ENCODE measurements at places on chromosomes 1 and 21.

DNA sequence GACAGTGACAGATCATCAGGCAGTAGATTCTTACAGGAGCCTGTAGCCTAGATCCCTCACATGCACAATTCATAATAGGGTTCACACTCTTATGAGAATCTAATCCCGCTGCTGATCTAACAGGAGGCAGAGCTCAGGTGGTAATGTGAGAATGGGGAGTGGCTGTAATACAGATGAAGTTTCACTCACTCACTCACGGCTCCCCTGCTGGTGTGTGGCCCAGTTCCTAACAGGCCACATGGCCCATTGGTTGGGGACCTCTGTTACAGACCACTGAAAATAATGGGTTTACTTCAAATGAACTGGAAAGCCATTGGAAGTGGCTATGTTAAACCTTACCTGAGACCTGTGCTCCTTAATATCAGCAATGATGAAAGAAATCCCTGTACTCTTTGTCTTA is 151.0 kb downstream of the GRIK1 start:
- no peak for DNase-seq

DNA sequence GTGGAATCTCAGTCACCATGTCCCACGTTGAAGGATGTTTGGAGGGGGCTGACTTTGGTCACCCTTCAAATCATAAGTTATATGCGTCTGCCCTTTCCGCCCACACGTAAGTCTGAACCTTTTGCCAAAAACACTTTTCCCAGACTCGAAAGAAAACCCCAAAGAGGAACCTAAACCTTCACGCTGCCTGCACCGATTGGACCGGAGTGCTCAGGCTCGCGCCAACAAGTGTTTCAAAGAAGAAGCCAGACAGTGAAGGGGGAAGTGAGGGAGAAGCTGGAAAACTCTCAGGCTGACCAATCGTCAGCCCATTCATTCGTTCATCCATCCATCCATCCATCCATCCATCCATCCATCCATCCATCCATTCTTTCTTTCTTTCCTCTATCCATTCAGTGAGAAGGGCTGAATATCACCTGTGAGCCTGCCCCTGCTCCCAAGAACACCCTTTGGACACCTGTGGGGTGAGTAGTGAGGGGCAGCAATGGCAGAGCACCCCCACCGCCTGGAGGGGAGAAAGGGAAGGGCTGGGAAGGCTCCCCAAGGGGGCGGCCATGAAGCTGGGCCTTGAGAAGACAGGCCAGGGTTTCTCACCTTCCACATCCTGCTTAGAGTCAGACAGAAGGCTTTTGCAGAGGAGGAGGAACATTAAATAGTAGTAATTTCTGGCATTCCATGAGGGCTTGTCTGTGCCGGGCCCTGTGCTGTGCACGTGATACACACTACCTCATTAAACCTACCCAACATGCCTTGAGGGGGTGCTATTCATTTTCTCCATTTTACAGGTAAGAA is 27.1 kb upstream of the RUNX3 start:
- no peak for DNase-seq

DNA sequence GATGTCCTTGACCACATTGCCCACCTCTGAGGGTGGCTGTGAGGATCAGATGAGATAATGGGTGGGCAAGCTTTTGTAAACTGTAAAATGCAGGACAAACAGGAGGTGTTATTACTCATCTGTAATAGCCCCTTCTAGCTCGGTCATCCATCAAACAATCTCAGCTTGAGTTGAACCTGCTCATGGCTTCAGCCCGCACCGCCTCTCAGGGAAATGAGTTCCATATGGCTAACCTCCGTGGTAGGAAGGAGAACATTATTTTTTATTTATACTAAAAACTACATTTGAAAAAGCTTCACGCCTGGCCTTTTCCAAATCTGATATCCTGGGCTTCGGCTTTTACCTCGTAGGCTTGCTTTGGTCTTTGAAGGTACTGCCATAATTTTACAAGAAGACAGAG is 116.2 kb upstream of the USP24 start:
- no peak for DNase-seq

- no peak for DNase-seq
These were observed 485.7 kb downstream of the NUF2 start for GRCh38 chr1:163807331-163808049.

DNA sequence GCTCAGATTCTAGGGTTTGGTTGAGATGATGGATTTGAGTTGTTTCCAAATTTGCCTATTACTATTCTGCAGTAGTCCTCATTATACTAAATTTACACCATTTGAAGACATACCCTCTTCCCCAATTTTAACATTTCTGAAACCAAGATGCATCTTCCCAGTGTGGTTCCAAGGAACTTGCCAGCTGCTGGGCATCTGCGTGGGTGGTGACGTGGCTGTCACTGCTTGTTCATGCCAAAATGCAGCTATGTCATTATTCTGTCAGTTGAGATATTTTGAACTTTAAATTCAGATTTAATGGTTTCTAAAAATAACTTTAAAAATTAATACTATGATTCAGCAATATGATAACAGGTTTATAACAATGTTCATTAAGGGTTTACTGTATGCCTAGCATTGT is 1.2 kb downstream of the ZFP69 start:
- DNase-seq = no peak

DNA sequence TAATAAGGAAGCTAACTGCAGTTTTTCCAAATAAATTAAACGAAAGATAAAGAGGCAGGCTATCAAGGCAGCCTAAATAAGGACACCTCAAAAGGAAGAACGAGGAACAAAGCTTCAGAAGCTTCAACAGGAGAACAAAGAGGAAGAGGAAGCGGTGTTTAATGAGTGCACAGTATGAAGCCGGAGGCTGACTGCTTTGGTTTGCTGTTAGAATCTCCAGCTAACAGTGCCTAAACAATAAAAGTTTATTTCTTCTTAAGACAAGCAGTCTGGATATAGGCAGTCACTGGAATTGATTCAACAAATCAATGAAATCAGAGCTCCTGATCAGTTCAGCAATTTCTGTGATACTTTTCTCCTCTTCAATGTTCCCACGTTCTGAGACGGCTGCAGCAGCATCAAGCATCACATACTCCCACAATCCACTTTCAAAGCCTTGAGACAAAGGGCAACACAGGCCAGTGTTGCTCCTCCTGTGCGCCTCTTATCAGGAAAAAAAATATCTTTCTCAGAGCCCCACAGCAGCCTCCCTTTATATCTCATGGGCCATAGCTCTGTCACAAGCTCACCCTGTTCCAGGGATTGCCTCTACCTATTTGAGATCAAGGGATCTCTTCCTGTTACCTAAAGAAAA is 365.6 kb upstream of the ST6GALNAC5 start:
- DNase-seq = no peak

- no peak for DNase-seq
These were observed 397.2 kb downstream of the DUSP10 start for GRCh38 chr1:221344693-221345092.

DNA sequence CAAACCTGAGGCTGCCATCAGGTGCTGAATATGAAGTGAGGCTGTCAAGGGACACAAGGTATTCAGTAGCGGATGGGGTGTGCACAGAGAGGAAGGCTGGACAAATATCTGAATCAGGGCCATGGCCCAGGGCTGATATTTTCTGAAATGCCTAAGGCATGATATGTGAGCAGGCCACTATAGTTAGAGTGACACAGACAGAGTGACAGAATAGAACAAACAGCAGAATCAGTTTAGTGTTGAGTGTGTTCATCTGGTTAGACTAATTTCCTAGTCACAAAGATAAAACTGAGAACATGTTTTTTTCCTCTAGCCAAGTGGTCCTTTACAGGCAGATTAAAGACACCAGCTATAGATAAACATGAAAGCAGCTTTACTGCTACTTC is 3.9 kb downstream of the OVAAL start:
- no peak for DNase-seq

DNA sequence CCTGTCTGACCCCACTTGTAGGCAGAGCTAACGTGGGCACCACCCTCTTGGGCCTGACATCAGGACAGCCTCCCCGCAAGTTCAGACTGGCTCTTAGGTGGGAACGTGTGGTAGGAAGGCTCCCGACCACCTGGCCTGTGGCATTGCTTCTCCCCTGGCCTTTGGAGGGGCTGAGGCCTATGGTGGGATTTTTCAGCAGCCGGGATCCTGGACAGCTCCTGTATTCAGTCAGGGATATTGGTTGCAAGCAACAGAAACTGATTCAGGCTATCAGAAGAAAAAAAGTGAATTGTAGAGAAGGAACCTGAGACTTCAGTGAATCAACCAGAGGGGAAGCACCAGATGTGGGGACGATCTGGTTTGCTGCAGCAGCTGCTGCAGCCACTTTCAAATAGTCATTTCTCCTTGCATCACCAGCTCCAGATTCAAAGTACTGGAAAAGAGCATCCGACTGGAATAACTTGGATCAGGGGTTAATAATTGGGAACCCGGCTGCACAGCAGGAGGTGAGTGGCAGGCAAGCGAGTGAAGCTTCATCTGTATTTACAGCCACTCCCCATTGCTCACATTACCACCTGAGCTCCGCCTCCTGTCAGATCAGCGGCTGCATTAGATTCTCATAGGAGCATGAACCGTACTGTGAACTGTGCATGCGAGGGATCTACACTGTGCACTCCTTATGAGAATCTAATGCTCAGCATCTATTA is 5.9 kb downstream of the RNF186 start:
- peak; percentile 47 for DNase-seq

DNA sequence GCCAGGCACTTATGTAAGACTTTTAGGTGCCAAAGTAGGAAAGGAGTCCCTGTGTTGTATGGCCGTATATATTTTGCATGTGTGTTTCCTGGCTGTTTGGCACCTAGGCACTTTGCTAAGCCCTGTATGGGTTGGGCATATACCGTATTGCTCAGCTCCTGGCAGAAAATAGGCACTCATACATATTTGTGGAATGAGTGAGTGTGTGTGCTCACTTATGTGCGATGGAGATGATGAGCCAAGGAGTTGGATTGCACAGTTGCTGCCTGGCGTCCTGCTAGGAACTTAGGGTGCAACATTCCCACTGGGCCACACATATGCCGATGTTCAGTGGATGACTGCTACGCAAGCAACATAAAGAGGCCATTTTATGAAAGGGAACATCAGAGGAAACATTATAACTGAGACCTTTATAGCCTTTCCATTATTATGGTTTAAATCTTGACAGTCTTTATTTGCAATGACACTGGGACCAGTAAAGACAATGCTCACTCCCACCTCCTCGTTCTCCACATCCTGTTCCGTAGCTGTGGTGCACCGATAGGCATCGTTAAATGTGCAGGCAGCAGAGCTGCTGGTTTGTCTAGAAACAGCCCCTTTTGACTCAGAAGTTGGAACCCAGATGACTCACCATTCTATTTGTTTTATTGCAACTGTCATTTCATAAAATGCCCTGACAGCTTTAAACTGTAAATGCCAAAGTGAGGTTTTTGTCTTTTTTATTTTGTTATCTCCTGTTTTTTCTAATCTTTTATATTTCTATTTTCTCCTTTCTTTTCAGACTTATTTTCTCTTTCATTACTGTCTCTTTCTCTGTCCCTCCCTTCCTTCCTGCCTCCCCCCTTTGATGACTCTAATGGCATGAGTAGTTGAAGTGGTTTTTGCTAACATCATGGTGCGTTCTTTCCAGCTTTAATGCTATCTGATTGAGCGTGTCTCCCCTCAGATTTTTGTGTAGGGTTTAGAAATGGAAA is 36.1 kb downstream of the PEX14 start:
- no peak for DNase-seq

GRCh38 chr1:9143250-9143649 is 14.3 kb upstream of the GPR157 start:
- no peak for DNase-seq

GRCh38 chr1:31576201-31576669 is at the start of gene TINAGL1:
TSS of gene TINAGL1 (plus strand) at chr1:31576515. CDS start at chr1:31577149, 634 bp downstream.
- DNase-seq = peak; percentile 91

DNA sequence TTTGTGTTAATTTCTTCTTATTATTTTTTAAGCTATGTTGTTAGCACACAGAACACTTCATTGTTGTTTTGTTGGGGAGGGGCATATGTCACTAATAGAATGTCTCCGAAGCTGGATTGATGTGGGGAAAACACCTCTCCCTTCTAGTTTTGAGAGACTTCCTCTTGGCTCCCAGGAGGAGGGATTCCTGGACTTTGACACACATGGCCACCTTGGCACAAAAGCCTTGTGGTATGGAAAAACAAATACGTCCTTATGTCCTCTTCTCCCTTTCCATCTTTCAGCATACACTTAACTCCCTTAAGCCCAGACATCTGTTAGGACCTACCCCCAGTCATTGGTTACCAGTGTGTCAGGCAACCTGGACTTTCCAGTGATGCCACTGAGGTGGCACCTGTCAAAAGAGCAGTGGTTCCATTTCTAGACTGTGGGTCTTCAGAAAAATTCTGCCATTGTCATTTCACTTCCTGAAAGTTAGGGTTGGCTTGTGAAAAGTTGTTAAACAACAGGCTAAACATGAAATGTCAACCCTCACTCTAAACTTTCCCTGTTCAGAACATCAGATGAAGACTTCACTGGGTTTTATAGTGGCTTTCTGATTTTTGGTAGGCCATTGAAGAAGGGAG is 12.5 kb upstream of the ABCB10 start:
- peak; percentile 30 for DNase-seq

- DNase-seq = no peak
These were observed 113.9 kb downstream of the DSCAM start for GRCh38 chr21:40733024-40733397.

DNA sequence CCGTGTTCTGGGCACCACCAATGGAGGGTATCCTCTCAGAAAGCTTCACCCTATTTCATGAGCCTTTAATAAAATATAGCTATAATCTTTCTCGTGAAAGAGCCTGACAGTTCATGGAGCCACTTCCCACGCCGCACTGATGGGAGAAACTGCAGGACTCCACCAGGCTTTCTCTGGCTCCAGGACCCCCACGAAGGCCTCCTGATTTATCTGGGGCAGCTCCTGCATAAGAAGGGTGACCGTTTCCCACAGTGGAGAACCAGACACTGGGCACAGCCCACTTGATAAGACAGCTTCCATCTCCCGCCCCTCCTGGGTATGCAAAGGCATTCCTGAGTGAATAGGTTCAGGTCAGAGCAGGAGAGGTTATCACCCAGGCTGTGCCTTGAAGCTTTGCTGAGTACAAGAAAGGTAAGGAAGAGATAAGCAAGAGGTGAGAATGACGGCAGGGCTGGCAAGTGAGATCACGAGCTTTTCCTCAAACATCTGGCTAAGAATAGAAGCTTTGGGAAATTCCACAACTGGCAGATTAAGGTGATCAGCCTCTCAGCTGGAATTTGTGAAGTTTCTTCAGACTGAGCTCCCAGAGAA is 499.8 kb downstream of the KIF26B start:
- DNase-seq = no peak

DNA sequence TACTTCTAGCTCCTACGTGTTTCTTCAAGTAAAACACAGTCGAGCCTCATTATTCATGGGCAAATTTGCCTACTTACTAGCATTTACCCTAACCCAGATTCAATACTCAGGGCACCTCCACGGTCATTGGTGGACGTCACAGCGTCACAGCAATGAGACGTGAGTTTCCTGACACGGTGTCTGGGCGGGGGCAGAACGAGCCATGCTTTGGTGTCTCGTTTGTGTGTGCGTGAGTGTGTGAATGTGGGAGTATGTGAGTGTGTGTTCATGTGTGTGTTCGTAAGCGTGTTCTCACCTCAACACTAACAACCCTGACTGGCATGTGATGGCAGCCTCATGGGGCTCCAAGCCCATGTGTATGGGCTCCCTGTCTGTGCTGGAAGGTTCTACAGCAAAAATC is 17.5 kb upstream of the COL18A1 start:
- DNase-seq = no peak

- DNase-seq = no peak
These were observed 72.6 kb upstream of the USP24 start for GRCh38 chr1:55287723-55288122.

Measured in left colon (tissue), 2 donors.